ENCODE measurements at places on chromosomes 11 and 22.

GRCh38 chr11:95459291-95460042 is 228.5 kb upstream of the SESN3 start:
- no peak for DNase-seq

- DNase-seq = peak; percentile 26
Observed at GRCh38 chr11:68643585-68643984, 40.8 kb upstream of the GAL start.

DNA sequence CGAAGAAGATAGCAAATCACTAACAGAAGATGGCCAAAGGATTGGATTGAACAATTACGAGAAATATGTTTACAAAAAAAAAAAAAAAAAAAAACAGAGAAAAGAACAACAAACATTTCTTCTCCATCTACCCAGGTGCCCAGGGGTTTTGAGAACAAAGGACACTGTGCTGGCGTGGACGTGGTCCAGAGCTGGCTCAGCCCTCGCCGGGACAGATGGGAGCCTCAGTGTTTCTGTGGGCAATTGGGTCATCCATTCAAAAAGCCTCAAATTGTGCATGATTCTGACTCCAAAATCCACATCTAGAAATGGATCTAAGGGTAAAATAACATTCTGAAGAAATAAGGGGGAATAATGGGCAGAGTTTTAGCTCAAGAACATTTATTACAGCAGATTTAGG is 63.1 kb downstream of the DHCR7 start:
- no peak for DNase-seq

- DNase-seq = peak; percentile 54
Observed at GRCh38 chr11:92628401-92629292, 340.8 kb upstream of the MTNR1B start.

GRCh38 chr11:115276799-115277198 is 227.4 kb downstream of the CADM1 start:
- DNase-seq = no peak

DNA sequence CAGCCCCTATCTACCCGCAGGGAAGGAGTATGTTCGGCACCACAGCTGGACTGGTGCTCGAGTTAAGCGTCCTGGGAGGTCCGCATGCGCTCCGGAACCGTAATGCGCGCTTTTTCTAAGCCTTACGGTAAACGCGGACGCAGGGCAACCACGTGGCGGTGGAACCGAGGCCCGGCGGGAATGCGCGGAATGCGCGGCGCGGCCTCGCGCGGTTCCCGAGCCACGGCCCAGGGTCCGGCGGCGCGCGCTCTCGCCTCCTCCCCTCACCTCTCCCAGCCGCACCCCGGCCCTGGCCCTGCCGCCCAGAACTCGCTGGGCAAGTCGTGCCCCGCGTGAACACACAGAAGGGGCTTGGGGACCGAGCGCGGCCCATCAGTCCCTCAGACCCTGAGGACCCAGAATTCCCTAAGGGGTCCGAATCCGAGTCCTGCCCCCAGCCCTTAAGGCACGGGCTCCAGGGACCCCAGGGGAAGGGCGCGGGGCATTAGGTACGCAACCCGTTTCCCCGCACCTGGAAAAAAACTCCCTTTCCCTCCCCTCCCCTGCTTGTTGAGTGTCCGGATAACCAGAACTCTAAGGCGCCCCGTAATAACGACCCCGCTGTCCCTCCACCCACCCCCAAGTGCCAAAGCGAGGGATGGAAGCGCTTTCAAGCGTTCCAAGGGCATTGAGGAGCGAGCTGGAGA is 4.3 kb upstream of the CCND1 start:
- peak; percentile 32 for DNase-seq

DNA sequence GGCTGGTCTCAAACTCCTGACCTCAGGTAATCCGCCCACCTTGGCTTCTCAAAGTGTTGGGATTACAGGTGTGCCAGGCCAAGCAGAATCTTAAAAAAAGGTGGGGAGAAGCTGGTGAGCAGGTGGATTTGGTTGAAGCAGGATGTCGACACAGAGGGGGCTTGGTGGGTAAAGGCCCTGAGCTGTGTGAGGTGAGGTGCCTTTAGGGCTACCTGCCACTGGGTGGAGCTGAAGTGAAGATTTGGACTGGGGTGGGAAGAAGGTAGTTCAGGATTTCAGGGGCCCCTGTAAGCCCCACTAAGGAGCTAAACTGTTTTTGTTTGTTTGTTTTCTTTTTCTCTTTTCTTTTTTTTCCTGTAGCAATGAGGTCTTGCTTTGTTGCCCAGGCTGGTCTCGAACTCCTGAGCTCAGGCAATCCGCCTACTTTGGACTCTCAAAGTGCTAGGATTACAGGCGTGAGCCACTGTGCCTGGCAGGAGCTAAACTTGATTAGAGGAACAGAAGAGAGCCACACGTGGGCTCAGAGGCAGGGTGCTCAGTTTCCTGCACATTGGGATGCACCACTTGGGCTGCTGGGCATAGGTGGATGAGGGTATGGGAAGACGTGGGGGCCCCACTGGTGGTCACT is 6.0 kb downstream of the P2RX6 start:
- DNase-seq = no peak

- DNase-seq = no peak
Observed at GRCh38 chr11:133541021-133541719, 8.9 kb upstream of the OPCML start.

DNA sequence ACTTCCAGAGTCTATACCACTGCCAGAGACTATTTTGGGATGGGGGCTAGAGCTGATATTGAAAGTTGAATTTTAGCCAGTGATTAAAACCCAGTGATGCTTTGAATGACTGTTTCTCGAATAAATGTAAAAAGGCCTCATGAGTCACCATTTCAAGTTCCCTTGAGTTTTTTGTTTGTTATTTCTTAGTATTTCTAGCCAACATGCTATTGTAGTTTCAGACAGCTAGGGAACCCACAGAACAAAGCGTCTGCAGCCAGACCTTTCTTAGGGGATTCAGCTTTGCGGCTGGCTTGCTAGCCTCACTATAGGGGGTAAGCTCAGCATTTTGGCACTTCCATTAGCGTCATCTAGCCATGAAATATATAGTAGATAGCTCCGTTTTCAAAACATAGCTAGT is 66.5 kb downstream of the DBX1 start:
- DNase-seq = no peak

- DNase-seq = no peak
Observed at GRCh38 chr11:1839924-1840779, 1.4 kb downstream of the TNNI2 start.

- DNase-seq = no peak
Observed at GRCh38 chr11:57776577-57777210, 15.1 kb downstream of the CTNND1 start.

- no peak for DNase-seq
Observed at GRCh38 chr11:59671471-59671870, 2.6 kb upstream of the PATL1 start.

DNA sequence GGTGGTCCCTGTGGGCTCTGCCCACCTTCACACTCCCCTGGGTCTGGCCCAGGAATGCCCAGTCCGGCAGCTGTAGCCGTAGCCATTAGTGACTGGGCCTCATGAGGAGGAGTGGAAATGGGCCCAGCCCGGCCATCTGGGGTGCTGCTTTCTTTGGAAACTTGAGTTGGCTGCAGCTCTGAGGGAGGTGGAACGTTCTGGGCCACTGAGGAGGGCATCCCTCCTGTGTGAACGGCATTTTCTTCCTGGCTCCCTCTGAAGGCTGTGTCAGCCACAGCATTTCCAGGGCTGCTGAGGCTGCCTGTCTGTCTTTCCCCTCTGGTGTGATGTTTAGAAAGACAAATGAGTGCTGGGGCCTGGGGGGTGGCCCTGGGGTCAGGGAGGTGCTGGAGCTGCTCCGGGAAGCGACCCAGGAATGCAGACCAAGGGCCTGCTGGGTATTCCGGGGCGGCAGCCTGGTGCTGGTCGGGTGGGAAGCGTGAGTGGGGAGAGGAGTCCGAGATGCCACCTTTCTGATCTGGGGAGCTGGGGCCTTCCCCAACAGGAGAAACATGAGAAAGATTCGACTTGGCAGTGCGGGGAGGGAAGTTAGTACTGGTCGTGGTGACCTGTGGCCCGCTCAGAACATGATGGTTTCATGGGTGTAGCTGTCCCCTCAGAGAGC is 27.1 kb downstream of the PTDSS2 start:
- peak; percentile 10 for DNase-seq

DNA sequence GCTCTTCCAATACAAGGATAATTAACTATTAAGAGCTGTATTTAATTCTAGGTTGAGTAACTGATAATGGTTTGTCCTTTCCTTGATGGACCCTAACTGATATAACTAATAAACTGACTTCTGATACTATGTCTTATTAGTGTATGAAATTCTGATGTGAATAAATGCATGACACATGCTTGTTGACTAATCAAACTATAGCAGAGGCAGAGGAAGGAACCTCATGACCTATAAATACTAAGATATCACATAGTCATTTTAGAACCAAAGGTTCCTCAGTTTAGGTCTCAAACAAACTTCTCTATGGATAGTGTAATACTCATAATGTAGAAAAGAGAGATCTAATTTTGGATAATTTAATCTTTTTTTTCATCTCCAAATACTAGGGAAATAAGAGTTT is 4.8 kb upstream of the HBD start:
- no peak for DNase-seq

GRCh38 chr11:112225753-112226061 is 521 bp upstream of the PTS start:
- DNase-seq = no peak

- no peak for DNase-seq
Observed at GRCh38 chr22:46237453-46238124, 12.5 kb downstream of the CDPF1 start.
